ENCODE measurements at places on chromosomes 6 and 20.

DNA sequence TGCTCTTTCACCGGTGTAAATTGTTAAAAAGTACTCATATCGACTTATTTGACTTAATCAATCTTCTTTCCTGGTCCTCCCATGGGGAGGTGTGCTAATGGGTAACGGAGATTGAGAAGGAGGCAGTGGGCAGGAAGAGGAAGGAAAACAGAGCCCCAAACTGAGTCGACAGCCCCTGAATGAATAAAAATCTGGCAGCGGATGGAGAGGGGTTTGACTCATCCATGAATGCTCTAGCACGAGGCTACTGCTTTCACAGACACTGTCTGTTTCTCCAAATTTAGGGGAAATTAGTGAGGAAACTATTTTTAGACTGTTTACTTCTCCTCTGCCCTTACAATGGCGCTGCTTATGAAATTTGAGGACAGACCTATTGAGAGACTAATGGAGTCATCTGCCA, 142.2 kb upstream of the ATXN1 start:
- DNase-seq, result no peak

GRCh38 chr6:37551867-37552266, 52.2 kb upstream of the CCDC167 start:
- DNase-seq, result no peak

GRCh38 chr6:166555086-166555485, 31.4 kb downstream of the RAMACL start:
- no peak for DNase-seq

- no peak for DNase-seq
Measured at GRCh38 chr6:121201105-121201504, 133.2 kb downstream of the TBC1D32 start.

DNA sequence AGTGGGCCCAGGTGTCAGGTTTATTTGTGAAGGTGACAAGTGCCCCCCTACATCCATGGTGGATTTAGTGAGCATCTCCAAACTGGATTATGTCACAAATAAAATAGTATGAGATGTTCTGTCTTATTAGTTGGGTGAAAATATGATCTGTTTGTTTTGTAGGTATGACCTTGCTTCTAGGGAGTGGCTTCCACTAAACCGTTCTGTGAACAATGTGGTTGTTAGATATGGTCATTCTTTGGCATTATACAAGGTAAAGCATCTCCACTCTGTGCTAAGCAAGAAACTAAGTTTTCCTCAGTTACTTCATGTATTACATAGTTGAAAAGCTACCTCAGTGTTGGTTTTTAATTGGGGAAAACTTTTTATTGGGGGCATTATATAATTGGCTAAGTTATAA, 88.4 kb downstream of the ATRN start:
- DNase-seq, result no peak

GRCh38 chr6:40338306-40338705, 248.9 kb downstream of the LRFN2 start:
- DNase-seq, result no peak

DNA sequence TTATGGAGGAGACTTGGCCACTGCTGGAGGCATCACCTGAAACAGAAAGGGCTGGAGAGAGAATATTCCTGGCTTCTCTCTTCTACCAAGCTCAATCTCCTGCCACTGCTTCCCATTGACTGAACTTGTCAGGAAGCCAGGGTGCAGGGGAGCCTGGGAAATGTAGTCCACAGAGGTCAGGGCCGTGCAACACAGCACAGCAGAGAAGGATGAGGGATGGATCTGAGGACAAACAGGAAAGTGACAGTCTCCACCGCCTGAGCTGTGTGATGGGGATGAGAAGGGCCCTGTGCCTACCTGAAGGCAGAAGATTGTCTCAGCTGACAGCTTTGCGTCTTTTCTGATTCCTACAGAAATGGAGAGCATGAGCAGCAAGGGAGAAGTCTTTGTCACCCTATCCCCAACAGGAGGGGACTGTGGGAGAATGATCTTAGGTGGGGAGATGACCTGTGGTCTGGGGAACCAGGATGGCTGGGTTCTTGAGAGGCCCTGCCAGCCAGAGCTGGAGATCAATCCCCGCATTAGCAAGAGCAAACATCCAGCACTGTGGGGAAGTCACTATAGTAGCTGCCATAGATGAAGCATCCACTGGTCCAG, 114.2 kb downstream of the SNX5 start:
- no peak for DNase-seq

- DNase-seq, result no peak
Measured at GRCh38 chr6:26034905-26035304, 52.3 kb upstream of the HFE start.

All from activated CD4-positive, alpha-beta T cell treated with anti-CD3 and anti-CD28 coated beads for 24 hours (primary cell).